Hematopoietic multipotent progenitor cell treated with erythropoietin and hydrocortisone succinate and interleukin-3 and kit ligand, for 17 days (in vitro differentiated cells): ENCODE measurements at places on chromosomes 12 and 14.

GRCh38 chr14:95155045-95155444, 2.3 kb downstream of the DICER1 start:
- DNase-seq: no peak

- no peak for DNase-seq
These were observed 92.1 kb upstream of the KRR1 start for GRCh38 chr12:75603475-75603874.

GRCh38 chr14:35319509-35319908, 27.3 kb downstream of the PSMA6 start:
- no peak for DNase-seq

- peak; percentile 83 for DNase-seq
These were observed 890 bp upstream of the KIF26A start for GRCh38 chr14:104137297-104138097.

- no peak for DNase-seq
These were observed 16.2 kb downstream of the ABHD4 start for GRCh38 chr14:22614240-22614799.

GRCh38 chr12:42124764-42125387, 19.8 kb downstream of the GXYLT1 start:
- no peak for DNase-seq

DNA sequence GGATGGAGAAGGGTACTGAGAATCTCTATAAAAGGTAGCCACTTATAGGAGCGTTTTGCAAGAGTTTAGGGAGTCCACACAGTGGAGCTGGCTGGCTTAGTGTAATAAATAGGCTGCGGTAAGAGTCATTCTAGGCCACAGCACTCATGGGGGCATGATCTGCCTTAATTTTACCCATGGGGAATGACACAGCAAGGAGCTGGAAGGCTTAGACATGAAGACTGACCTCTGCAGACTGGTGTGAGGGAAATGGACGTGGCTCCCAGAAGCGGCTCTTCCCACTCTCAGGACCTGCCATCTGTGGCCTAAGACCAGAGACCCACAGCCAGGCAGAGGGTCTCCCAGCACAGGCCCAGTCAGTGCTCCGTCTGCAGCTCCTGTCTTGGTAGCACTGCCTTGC, 173.3 kb downstream of the PPM1H start:
- DNase-seq: no peak

DNA sequence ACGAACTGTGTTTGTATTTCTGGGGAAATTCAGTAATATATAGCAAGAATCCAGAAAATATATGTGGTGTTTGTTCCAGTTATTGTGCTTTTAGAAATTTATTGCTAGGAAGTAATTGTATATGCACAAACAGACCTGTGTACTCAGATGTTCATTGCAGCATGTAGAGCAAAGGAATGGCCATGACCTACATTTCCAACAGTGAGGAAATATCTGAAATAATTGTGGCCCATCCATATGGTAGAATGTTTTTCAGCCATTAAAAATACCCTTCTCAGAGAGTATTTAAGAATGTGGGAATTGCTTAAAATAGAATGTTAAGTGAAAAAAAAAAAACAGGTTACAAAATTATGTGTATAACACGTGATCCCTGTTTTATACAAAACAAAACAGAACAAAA, 77.3 kb downstream of the TMX1 start:
- DNase-seq: no peak

DNA sequence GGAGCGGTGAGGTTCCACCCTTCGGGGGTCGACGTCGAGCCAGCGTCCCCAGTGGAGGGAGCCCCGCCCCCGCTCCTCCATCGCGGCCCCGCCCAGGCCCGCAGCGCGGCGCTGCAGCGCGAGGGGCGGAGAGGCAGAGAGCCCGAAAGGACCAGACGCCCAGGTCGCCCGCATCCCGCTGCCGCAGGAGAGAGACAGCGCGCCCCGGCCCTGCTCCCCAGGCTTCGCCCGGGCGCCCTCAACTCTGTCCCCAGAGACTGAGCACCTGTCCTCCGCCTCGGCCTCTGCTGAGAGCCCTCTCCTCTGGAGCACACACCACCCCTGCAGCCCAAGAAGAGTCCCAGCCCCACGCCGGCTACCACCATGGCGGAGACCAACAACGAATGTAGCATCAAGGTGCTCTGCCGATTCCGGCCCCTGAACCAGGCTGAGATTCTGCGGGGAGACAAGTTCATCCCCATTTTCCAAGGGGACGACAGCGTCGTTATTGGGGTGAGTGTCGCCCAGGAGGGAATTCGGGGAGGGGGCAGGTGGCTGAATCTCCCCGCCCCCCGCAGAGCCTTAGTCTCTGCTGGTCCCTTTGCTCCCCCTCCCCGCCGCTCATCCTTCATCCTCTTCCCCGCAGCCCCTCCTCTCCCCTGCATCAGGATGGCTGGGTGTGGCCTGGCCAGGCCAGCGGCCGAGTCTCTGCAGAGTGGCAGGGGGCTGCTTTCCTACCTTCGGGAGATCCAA, at the start of gene KIF5A:
TSS of gene KIF5A (plus strand) at position 136 of the 732 bp plus-strand sequence. CDS start at position 364, 228 bp downstream.
- DNase-seq: peak; percentile 75

- no peak for DNase-seq
These were observed 212.2 kb downstream of the KIF26A start for GRCh38 chr14:104350463-104351185.

- no peak for DNase-seq
These were observed 27.1 kb upstream of the TMTC2 start for GRCh38 chr12:82659343-82660207.

GRCh38 chr14:75800792-75801191, 139.7 kb downstream of the TTLL5 start:
- DNase-seq: peak; percentile 13

GRCh38 chr14:96914571-96915128, 117.5 kb downstream of the VRK1 start:
- DNase-seq: no peak

DNA sequence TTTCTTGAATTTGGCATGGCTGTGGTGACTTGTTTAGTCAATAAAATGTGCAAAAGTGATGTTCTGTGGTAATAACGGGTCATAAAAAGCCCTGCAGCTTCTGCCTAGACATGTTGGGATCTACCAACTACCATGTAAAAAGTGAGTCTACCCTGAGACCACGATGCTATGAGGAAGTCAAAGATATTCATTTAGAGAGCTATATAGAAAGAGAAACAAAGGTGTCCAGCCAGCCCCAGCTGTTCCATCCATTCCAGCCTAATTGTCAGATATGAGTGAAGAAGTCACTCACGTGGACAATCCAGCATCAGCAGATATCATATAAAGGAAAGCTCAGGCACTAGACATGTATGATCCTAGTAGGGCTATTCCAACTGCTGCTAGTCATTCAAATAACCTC, 117.2 kb upstream of the SSTR1 start:
- DNase-seq: no peak

GRCh38 chr12:114405519-114406271, at the start of gene TBX5:
Gene TBX5, minus strand, starts transcription at chr12:114406144. Its CDS starts 2,246 bp downstream, at chr12:114403898.
- DNase-seq: no peak

- DNase-seq: no peak
These were observed 95.7 kb downstream of the RFLNA start for GRCh38 chr12:124390442-124391097.

DNA sequence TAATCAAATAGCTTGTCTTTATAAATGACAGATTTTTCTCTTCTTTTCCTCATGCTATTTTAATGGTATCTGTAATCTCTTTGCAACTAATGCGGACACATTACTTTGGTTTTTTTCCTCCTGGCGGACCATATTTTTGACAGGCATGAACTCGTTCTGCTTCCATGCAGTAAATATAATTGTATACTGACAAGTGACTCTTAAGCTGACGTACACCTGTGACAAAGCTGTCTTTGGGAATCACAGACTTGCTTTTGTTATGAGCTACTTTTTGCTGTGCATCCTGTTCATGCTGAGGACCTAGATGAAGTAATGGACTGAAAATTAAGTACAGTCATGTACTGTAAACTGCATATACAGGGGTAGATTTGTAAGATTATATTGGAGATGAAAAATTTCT, 434.3 kb upstream of the TMTC1 start:
- no peak for DNase-seq

DNA sequence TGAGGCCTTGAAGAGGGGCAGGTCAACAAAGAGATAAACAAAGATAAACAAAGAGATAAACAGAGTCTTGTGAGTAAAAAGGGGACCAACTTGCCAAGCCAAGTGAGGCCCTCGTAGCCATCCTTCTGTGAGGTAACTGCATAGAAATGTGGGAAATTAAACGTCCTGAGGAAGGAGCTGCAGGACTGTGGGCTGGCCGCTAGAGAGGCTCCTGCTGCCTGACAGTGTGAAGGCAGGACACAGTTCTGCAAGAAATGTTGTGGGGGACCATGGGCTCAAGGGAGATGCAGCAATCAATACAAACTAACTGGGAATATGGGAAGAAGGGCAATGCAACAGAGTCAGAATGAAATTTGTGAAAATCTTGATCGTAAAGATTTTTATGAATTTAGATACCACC, 91.9 kb downstream of the SLC8A3 start:
- DNase-seq: no peak

GRCh38 chr14:78501909-78502308, 331.7 kb downstream of the NRXN3 start:
- no peak for DNase-seq

DNA sequence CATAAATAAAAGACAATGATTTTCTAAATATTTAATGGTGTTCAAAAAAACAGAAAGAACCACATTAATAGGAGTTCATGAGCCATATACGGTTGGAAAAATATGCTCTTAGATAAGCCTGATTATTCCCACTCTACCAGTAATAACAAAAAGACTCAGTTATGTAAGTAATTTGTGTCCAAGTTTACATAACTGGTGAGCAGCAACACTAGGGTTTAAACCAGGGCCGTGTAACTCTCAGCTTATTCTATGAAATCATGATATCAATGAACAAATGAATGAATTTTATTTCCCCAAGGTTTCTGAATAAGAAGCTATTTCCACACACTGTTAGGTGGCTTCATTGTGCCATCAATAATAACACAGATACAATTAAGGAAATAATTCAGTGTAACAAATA, 98.3 kb downstream of the GARIN6 start:
- DNase-seq: no peak

- peak; percentile 14 for DNase-seq
These were observed 2.4 kb downstream of the NAA30 start for GRCh38 chr14:57392830-57393229.

GRCh38 chr12:122891661-122892525, 4.0 kb downstream of the VPS37B start:
- DNase-seq: no peak

DNA sequence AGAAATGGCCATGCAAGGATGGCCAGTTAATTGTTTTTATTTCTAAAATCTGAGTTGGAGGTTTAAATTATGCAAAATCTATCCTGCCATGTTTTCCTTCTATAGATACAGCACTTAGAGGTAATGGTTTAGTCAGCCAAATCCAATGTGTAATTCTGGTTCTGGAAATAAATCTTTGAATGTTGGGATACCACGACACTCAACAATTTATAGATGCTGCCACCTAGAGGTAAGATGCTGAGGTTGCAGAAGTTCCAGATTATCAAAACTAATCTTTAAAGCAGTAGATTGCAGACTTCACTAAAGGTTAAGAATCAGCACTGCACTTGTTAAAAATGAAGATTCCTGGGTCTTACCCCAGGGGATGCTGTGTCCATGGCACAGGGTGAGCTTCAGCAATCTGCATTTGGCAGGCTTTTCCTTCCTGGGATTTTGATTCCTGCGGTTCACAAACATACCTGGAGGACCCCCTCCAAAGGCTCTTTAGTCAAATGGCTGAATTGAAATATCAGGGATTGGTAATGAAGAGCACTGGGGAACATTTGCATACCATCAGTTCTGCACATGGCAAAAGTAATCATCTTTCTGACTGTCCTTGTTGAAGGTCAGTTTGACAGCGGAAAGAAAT, 53.4 kb upstream of the ANO4 start:
- no peak for DNase-seq

DNA sequence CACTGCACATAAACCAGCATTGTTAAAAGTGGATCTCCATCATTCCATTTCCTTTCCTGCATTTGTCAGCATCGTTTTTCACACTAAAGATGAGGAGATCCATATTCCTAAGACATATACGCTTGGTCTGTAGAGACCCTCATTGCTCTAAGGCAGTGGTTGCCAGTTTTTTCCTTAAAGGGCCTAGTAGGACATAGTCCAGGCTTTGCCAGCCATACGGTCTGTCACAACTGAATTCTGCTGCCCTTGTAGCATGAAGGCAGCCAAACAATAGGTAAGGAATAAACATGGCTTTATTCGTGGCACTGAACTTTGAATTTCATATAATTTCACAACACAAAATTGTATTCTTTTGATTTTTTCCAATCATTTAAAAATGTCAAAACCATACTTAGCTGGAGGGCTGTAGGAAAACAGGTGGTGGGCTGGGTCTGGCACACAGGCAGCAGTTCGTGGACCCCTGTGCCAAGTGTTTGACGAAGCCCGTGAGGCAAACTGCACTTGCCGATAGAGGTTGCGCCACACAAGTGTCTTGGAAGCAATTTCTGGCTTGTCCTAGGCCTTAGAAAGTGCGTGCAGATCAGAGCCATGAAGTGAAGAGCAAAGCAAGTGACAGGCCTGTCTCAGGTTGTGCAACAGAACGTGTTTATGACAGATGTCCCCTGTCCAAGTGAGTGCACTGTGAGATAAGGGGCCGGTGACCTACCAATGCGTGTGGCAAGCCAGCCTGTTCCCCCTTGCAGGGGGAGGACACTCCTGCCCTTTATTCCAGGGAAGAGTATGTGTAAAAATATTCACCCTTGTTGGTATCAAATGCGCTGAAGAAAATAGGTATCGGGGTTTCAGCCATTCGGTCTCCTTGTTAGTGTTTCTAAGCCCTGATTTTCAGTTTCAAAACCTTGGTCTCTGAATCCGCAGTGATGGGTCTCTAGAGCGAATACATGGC, 916 bp upstream of the CHPT1 start:
- peak; percentile 85 for DNase-seq

- DNase-seq: no peak
These were observed 166.9 kb upstream of the DCN start for GRCh38 chr12:91349476-91349875.

GRCh38 chr12:38411426-38411825, 94.9 kb downstream of the ALG10B start:
- no peak for DNase-seq

GRCh38 chr12:98173773-98174427, 341.5 kb upstream of the TMPO start:
- DNase-seq: no peak

DNA sequence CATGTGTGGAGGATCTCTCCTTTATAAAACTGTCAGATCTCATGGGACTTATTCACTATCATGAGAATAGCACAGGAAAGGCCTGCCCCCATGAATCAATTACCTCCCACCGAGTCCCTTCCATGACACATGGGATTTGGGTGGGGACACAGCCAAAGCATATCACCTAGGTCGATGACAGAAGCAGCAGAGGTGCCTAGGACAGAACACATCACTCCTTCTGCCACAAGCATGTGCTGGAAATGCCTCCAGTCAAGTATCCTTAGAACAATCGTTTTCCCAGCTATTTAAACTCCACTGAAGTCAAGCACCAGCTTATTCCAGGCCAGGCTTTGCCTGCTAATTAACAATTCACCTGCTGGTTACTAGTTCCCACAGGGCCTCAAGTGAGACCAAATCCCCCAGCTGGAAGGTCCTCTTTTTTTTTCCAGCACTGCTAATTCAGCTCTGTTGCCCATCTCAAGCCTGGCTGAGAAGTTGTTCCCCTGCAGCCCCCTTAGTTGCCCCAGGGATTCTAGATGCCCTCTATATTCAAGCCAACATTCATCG, 212.3 kb upstream of the NUDT4 start:
- DNase-seq: no peak

- DNase-seq: no peak
These were observed 44.4 kb upstream of the PELI2 start for GRCh38 chr14:56073799-56074198.

- DNase-seq: no peak
These were observed 176.2 kb upstream of the PDZRN4 start for GRCh38 chr12:41011939-41012338.
